ENCODE measurements at places on chromosomes 6 and 20.

- peak; percentile 45 for DNase-seq
These were observed 125.9 kb upstream of the INSM1 start for GRCh38 chr20:20241976-20242375.

GRCh38 chr6:70531133-70531532 is 35.6 kb upstream of the SDHAF4 start:
- no peak for DNase-seq

DNA sequence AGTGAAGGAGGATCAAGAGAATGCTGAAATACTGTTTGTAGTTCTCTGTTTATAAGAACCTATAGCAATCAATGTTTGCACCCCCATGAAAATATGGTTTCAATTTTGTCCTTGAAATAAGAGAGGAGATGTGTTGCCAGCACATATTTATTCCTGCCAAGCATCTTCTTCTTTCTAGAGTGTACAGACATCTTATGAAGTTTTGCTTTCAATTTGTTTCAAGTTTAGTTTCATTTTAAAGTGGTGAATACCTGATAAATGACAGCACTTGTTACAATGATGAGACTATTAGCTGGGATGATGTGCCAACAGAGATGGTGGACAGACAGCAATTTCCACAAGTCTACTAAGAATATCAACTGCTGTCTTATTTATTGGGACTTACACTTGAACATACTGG is 39.2 kb upstream of the CENPW start:
- no peak for DNase-seq

GRCh38 chr20:36830791-36831691 is 44.9 kb upstream of the TLDC2 start:
- DNase-seq, result no peak

GRCh38 chr6:161215193-161215592 is 58.7 kb downstream of the AGPAT4 start:
- no peak for DNase-seq

DNA sequence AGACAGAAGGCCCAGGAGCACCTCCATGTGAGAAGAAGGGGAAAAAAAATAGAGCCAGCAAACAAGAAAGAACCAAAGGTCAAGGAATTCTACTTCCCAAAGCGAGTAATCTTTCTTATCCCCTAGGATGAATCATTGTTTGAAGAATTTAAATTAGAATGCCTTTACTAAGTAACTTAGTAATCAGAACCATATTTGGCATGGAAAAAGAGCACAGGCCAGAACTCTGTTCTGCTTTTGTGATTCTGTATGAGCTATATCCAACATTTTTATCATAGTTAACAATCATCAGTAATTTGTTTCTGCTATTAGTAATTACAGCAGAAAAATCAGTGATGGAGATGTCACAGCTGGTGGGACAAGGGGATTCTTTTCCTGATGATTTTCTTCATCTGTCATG is 228.8 kb upstream of the FAM83B start:
- no peak for DNase-seq

GRCh38 chr6:19789100-19789803 is 47.9 kb upstream of the ID4 start:
- DNase-seq, result no peak

DNA sequence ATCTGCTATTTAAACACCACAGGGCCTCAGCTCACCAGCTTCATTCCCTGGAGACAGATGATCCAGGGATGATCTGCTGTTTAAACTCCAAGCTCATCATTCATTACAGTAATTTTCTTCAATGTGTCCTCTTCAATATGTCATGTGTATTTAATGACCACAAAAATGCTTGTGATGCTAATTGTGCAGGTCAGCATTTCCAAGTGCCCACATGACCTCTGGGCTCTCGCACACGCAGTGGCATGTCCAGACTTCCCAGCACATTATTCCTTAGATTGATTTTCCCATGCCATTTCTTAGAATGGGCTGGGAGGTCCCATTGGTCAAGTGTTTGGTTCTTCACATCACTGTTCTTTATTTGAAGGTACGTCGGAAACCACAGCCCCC is 434.4 kb downstream of the HAO1 start:
- no peak for DNase-seq

GRCh38 chr6:37980222-37980595 is 160.7 kb downstream of the ZFAND3 start:
- no peak for DNase-seq

GRCh38 chr6:158158123-158158522 is 9.9 kb downstream of the SERAC1 start:
- DNase-seq, result no peak

DNA sequence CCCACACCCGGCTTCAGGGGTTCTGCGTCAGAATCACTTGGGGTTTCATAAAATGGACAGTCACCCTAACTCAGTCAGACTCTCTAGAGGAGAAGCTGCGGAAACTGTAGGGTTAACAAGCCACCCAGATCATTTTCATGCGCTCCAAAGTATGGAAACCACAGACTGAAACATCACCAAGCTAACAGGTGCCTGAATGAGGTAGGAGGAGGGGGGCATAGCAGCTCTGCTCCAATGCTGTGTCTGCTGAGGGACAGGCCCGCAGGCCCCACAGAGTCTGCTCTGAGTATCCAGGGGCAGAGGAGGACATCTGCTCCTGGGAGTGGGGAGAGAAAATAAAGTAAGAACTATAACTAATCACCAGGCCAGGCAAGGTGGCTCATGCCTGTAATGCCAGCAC is 97.1 kb upstream of the AKAP12 start:
- no peak for DNase-seq

DNA sequence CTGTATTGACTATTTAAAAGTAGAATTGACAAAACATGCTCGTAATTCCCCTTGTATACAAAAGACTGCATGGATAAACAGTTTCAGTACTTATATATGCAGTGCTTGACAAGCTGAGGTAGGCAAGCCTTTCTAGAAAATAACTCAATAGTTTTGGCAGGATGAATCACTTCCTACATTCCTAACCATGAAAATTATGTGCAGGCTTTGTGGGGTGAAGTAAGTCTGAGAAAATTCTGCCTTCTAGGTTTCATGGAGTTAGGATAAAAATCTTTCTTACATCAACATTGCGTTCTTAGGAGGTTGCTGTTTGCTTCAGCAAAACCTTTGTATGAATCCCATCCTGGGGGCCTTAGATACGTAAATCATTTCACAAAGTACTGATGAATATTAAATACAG is 801.4 kb upstream of the EYS start:
- DNase-seq, result no peak

DNA sequence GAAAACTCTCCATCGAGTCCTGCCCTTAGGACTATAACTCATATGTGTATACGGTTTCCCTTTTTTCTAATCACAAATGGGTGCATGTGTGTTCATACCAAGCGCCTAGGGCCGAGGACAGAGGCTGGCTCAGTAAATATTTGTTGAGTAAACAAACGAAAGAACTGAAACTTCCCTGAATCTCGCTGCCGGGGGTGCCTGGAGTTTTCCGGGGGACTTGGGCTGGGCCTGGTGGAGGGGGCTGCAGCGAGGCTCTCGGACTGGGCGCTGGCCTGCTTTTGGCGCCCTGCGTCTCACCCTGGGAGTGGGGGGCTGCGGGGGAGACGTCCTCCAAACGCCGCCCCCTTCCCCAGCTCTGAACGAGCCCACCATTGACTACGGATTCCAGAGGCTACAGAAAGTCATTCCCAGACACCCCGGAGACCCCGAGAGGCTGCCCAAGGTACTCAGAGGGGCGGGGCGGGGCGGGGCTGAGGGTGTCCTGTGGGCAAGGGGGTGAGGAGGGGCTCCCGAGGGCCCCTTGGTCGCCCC is 49.0 kb downstream of the CPXM1 start:
- DNase-seq, result peak; percentile 44

GRCh38 chr6:45685076-45685475 is 307.3 kb upstream of the SUPT3H start:
- no peak for DNase-seq

DNA sequence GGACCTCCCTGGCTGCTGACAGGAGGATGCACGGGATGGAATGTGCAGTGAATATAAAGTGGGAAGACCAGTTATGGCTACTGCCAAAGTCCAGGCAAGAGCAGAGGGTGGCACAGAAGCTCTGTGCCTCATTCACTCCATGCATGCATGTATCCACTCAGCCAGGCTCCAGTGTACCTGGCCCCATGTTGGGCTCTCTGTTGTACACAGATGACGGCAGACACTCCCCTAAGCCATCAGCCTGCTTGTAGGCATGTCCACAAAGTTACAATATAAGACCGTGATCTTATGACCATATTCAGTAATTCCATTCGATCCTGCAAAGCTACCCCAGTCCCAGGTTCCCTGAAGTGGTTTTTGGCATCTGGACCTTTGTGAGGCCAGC is 116.8 kb downstream of the PREX1 start:
- DNase-seq, result no peak

DNA sequence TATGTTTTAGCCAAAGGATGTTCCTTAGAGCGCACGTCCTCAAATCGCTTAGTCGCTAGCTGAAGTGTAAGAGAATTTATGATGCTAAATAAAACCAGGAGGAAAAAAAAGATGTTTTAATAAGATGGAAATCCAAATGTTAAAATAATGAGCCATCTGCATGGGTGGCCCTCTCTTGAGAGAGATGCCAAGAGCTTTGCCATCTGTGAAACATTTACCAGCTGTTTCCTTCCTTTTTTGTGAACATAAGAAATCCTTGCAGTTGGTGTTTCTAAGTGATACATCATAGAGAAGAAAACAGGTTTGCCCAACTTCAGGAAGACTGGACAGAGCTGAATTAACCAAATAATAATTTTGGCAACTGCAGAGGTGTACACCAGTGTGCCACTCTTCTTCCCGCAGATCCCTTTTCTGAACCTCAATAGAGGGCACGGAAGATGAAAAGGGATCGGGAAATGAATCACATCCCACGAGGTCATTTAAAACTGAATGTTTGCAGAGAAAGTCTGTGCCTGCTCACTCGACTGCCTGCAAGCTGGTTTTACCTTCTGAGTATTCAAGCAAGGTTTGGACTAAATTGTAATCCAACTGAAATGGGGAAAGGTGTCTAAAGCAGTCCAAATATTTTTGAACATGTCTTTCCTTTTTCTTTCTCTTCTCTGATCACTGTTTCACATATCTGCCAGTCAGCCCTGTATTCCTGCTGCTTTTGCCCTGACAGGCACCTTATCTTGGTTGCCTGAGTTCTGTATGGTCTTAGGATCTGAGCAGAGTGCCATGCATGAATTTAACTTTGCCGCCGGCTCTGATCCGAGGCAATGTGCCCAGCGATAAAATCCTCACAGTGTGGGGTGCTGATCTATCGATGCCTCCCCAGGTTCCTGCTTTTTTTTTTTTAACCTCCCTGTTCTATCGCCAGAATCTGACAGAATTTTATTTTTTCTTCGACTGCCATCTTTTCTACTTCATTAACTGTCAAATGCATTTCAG is 35.5 kb upstream of the TSHZ2 start:
- DNase-seq, result no peak

- DNase-seq, result no peak
These were observed 45.6 kb downstream of the CENPW start for GRCh38 chr6:126385536-126385935.

- no peak for DNase-seq
These were observed 36.1 kb downstream of the FGD2 start for GRCh38 chr6:37041521-37041920.

- DNase-seq, result no peak
These were observed 3.1 kb downstream of the PLCG1 start for GRCh38 chr20:41140226-41141133.

DNA sequence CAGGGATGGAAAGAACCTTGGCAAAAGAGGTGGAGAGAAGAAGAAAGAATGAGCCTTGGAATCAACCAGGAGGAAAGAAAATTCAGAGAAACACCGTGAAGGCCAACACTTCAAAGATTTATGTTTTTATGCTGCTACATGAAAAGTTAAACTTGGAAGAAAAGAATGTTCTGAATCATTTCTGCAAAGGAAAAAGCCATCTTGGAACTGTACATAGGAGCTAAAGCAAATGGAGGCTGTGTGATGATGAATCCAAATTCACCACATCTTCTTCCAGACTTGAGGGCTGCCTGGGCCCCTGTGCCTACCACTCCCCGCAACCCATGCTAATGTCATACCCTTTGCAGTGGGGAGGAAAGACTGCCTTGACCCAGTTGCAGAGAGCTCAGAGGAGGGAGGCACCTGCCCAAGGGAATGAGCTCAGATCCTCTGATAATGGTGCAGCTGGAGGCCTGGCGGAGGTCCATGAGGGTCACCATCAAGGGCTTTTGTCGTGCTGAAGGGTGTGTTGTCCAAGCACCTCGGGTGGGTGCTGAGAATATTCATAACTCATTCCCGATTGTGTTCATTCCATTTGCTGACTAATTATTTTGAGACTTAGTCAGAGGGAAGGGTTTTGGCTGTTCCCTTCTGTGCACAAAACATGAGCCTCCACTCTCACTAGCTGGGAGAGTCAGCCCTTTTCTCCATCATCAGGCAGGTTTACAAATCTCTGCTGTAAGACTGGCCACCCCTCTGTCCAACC is 245.8 kb upstream of the JAG1 start:
- no peak for DNase-seq

GRCh38 chr6:53979468-53980067 is 131.7 kb upstream of the MLIP start:
- peak; percentile 46 for DNase-seq

- no peak for DNase-seq
These were observed 1.7 kb downstream of the TULP1 start for GRCh38 chr6:35510916-35511561.

DNA sequence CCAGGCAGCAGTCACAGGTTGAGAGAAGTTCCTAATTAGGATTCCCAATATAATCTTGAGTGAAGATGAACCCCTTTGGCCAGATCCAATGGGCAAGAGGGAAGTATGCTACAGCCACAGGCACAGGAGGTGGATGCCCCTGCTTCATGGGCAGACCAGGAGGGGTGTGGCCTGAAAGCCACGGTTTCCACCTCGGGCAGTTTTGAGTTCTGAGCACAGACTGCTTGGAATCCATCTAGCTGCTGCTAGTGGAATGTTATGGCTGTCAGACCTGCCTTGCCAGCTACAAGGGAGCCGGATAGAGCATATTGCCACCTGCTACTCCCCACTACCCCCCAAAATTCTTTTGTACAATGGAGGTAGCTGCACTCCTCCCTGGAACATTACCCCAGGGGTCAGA is 672.9 kb downstream of the HACE1 start:
- no peak for DNase-seq

DNA sequence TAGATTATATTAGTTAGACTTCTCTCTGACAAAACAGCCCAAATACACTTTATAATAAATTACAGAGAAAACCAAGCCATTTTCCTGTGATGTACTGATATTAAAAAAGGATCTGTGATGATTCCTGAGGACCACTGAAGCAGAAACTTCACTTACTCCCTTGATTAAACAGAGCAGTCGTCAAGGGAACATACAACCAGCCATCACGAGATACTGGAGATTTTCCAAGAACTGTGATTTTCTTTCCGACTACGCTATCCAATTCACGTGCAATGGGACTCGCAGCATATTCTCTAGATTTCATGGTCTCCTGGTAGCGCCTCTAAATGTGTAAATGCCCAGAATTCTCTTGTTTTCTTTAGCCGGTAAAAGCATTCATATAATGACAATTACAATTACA is 377.4 kb downstream of the PHF3 start:
- peak; percentile 56 for DNase-seq

DNA sequence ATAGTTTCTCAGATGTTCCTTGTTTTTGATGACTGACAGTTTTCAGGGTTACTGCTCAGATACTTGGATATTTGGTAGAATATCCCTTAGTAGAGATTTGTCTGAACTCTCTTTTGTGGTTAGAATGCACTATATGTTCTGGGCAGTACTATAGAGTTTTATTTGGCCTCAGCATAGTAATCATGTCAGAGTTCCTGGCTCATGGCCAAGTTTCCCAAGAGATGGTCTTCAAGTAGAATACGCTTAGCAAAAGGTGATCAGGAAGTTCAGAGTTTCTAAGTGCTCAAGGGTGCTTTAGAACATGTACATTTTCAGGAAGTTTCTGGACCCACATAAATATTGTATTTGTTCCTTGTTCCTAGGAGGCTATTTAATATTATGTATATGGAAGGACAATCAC is 1209.7 kb upstream of the GJE1 start:
- DNase-seq, result no peak

Data from NCI-H748 treated with DMSO at 0.1 percent for 48 hours (cell line).